COR-L47 (cell line): ENCODE measurements at places on chromosomes 7 and 10.
A peak's percentile ranks its signal among the peaks of the same experiment; 100 is the strongest.

DNA sequence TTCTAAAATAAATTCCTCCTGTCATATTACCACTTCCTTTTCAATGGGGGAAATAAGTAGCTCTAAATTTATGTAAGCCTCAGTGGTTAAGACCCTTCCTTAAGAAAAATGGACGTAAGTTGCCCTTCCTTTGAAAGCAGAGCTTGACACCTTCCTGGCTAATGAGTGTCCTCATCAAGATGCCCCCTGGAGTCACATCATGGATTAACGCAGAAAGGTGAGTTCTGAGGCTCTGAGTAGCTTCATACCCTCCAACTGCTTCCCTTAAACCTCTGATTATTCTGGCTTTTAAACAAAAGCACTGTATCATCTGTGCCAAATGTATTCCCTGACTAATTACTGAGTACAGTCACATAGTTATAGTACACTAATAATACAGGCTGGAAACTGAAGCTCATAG lies 14.7 kb downstream of the KCTD7 start:
- DNase-seq = no peak

- no peak for DNase-seq
These were observed 92.6 kb downstream of the CHST15 start for GRCh38 chr10:124000792-124001201.

- DNase-seq = peak; percentile 8
These were observed 24.9 kb downstream of the ZNF783 start for GRCh38 chr7:149286811-149287400.

GRCh38 chr7:138477081-138477578 lies 17.1 kb downstream of the TRIM24 start:
- DNase-seq = no peak
